RWPE2 (cell line): ENCODE measurements at places on chromosomes 16 and 17.

DNA sequence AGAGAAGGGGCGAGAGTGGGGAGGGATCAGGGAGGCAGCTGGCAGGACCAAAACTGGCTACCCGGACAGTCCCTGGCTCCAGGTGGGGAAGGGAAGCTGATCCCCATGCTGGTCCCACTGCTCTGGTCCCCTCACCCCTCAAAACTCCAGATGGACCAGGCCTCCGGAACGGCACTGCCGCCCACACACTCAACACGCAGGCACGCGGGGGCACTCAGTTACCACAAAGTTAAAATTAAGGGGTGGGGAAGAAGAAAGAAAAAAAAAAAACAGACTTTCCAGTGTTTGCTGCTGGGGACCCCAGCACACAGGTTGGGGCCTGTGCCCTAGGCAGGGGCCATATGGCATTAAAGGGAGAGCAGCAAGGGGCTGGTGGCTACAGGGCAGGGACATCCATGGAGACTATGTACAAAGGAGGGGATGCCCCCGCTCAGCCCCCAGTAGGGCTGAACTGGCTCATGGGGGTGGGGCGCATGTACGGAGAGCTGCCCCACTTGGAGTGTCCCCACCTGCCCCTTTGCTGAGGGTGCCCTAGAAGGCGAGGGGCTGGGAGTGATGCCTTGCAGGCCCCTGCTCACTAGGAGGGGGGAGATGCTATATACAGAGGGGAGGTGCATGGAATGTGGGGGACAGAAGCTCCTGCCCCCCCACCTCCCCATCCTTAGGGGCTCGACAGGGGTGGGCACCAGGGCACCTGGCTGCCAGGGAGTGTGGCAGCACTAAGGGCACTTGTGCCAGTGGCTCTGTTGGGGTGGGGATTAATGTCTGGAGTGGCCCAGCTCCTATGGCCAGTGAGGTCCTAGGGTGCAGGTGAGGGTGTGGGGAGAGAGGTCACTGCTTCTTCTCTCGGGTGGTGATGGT is 5.6 kb downstream of the TP53I13 start:
- DNase-seq, result peak; percentile 49
- H3K27me3 ChIP-seq, result no peaks in the 10 kb centered on the region
- H3K4me3 ChIP-seq, result no peak overlapping the region
- peaks cover 3% of the 10 kb centered on the region for H3K4me1 ChIP-seq

DNA sequence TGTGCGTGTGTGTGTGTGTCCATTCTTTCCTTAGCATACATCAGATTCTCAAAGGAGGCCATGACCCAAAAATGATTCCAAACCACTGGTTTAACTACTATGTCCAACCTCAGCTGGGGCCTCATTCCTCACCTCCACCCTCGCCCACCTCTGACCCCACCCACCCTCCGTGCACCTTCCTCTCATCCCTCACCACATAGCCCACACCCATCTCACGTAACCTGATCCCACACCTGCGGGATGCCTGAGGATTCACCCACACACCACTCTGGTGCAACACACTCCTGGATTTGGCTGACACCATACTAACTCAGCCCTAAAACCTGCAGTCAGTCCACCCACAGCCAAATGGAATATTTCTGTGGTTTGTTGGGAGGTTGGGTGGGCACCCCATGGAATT is 3.3 kb upstream of the CSNK2A2 start:
- H3K27ac ChIP-seq, result no peak overlapping the region
- H3K27me3 ChIP-seq, result no peaks in the 10 kb centered on the region
- DNase-seq, result no peak
- no peaks in the 10 kb centered on the region for H3K4me1 ChIP-seq
- no peak overlapping the region for H3K4me3 ChIP-seq
- H3K36me3 ChIP-seq, result peaks cover 5% of the 10 kb centered on the region

DNA sequence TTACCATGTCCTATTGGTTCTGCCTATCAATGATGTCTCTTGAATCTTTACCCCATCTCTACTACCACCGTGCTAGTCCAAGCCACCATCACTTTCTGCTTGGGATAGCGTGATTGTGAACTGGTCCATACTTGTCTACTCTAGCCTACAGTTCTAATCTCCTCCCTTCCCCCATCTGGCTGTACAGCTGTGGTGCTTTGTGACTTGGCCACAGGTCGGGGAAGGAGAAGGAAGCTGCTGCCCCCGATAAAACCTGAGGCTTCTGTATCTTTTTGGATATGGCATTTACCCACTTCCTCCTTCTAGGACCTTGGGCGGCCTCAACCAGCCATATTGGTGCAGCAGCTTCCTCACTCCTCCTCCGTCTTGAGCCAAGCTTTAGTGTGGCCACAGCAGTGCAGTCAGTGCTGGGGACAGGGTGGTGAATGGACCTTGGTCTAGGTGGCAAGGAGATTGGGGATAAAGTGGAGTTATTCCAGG is 314 bp upstream of the ITGA2B start:
- H3K4me3 ChIP-seq, result no peak overlapping the region
- DNase-seq, result no peak
- no peaks in the 10 kb centered on the region for H3K27me3 ChIP-seq
- H3K27ac ChIP-seq, result no peak overlapping the region
- no peaks in the 10 kb centered on the region for H3K36me3 ChIP-seq
- peaks cover 3% of the 10 kb centered on the region for H3K4me1 ChIP-seq

- H3K27me3 ChIP-seq, result no peaks in the 10 kb centered on the region
- no peak overlapping the region for H3K27ac ChIP-seq
- no peak for DNase-seq
Observed at GRCh38 chr17:63483655-63484575, 7.1 kb downstream of the ACE start.

GRCh38 chr16:85781695-85782370 is 17.5 kb downstream of the EMC8 start:
- peaks cover 72% of the 10 kb centered on the region for H3K36me3 ChIP-seq
- H3K4me1 ChIP-seq, result peaks cover 16% of the 10 kb centered on the region
- no peaks in the 10 kb centered on the region for H3K27me3 ChIP-seq
- H3K27ac ChIP-seq, result no peak overlapping the region
- H3K4me3 ChIP-seq, result no peak overlapping the region

- no peak for DNase-seq
- H3K36me3 ChIP-seq, result no peaks in the 10 kb centered on the region
- H3K27ac ChIP-seq, result no peak overlapping the region
Observed at GRCh38 chr16:1434644-1435592, 4.0 kb downstream of the PERCC1 start.

- no peaks in the 10 kb centered on the region for H3K27me3 ChIP-seq
- no peaks in the 10 kb centered on the region for H3K36me3 ChIP-seq
- no peak for DNase-seq
Observed at GRCh38 chr17:51085150-51085805, 35.4 kb downstream of the SPAG9 start.

DNA sequence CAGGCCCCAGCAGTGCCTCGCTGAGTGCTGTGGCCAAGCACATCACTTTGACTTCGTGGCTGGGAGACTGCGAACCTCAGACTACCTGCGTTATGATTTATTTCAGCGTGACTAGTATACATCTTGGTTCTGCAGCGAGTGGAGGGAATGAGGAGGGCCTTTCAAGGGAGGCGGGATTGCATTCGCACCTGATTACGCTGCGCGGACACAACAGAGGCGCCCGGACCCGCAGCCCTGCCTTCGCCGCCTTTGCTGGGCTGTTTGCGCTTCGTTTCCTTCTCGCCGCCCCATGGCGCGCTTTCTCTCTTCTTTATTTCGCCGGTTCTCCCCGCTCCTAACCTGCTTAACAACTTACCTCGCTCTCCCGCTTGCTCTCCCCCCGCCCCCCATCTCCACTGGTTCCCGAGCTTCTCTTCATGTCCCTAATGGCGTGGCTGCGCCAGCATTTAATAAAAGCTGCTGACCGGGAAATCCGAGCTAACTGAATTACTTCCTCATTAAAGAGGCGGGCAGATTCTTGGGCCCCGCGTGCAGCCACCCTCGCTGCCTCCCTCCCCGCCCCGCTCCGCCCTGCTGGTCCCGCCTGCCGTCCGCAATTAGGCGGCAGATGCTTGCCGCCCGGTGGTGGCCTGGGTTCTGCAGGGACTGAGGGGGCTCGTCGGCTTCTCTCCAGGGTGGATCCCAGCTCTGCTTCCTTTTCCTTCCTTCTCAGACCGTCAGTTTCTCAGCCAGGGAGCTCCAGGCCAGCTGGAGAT is 257.6 kb upstream of the SDK2 start:
- no peak overlapping the region for H3K27ac ChIP-seq
- peaks cover 55% of the 10 kb centered on the region for H3K27me3 ChIP-seq
- H3K4me1 ChIP-seq, result no peaks in the 10 kb centered on the region
- no peak overlapping the region for H3K4me3 ChIP-seq

DNA sequence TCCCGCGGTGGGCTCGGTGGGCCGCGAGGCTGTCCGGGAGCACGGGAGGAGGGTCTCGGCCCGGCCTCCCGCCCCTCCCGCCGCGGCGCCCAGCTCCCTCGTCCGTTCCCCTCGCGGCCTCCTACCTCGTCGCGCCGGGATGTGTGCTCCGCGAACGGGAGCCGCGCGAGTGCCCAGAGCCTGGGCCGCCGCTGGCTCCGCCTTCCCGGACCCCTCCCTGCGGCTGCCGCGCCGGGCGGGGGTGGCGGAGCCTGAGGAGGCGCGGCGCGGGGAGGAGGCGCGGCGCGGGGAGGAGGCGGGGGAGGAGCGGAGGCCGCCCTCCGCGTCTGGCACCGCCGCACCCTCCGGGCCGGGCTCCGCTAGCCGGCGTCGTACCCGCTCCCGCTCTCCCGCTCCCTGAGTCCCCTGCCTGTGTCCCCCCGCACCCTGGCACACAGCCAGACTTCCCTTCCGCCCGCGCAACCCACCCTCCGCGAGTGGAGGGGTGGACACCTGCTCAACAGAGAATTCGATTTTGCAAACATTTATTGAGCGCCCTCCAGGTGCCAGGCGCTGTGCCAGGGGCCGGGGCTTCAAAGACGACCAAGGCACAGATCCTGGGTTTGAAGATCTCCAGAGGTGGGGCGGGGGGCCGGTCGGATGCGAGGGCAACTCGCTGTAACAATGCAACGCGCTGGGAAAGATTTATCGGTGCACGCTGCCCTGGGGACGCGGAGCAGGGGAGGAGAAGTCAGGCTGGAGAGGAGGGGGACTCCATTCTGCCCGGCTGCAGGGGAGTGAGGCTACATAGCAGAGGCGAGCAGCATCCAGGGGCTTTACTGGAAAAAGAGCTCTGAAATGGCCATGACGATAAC is at the start of gene MPP3:
Gene MPP3 (minus strand): TSS at position 171 of the 854 bp plus-strand sequence. CDS start 1,240 bp downstream, outside the sequence.
- H3K36me3 ChIP-seq, result peaks cover 35% of the 10 kb centered on the region
- peak within 1 kb of the TSS; percentile 60 for H3K4me3 ChIP-seq
- peaks cover 4% of the 10 kb centered on the region for H3K4me1 ChIP-seq
- H3K27me3 ChIP-seq, result no peaks in the 10 kb centered on the region
- no peak for DNase-seq

DNA sequence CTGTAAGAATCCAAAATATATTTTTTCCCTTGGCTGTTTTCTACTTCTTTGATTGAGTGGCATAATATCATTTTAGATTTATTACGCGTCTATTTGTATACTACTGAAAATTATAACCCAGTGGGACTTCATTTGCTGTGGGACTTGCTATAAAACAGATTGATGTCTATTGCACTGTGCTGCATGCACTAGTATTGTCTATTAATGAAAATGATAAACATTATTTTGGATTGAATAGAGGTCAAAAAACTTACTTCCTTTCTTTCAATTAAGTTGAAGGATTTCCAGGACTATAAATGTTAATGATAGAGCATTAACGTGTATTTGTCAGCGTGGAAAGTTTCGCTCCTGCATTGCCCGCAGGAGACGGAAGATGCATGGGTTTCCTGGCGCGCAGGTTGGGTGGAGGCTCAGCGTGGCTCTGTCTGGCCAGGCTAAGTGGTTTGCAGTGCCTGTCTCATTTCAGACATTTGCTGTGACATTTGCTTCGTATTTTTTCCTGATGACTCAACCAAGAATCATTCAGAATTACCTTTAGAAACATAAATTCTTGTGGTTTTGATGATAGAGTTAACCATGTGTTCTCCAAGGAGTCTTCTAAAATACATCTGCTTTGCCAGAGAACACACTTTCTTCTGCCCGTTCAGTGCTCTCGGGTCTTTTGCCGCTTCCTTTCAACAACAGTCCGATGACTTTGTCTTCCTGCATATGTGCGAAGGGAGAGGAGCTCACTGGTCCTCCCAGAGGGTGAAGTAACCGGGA is 216.7 kb downstream of the RPTOR start:
- no peak overlapping the region for H3K4me3 ChIP-seq
- no peak for DNase-seq
- H3K27ac ChIP-seq, result peak overlapping the region; percentile 94
- peaks cover 8% of the 10 kb centered on the region; the same call in 1 of the 2 replicates for H3K36me3 ChIP-seq
- H3K27me3 ChIP-seq, result no peaks in the 10 kb centered on the region

DNA sequence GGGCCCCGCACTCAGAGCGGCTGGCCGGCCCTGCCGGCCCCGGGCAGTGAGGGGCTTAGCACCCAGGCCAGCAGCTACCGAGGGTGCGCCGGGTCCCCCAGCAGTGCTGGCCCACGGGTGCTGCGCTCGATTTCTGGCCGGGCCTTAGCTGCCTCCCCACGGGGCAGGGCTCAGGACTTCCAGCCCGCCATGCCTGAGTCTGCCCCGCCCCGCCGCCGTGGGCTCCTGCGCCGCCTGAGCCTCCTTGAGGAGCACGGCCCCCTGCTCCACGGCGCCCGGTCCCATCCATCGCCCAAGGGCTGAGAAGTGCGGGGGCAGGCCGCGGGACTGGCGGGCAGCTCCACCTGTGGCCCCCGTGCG is 67.9 kb upstream of the AMZ2 start:
- no peak for DNase-seq
- H3K27me3 ChIP-seq, result no peaks in the 10 kb centered on the region
- no peak overlapping the region for H3K4me3 ChIP-seq
- no peaks in the 10 kb centered on the region for H3K36me3 ChIP-seq
- no peak overlapping the region for H3K27ac ChIP-seq

DNA sequence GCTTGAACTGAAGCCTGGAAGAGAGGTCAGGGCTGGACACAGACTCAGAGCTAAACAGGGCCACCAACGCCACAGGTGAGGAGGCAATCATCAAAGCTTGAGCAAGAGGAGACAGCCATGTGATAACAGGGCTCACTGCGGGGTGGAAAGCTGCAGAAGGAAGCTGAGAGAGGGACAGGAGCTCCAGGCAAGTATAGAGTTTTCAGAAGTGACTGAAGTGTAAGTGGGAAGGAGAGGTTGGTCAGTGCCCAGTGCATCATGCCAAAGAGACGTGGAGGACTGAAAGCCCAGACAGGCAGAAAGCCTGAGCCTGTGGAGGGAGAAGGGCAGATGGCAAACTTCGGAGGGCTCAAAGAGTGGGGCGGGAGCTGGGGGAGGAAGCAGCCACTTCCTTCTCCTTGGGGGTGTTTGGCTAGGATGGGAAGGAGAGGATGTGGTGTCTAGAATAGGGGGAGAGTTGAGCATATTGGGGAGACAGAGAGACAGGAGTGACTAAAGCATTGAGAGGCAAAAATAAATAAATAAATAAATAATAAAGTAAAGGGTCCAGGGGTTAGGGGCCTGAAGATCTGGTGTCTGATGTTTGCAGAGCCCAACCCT is 2.6 kb downstream of the KIFC3 start:
- no peak for DNase-seq
- peaks cover 50% of the 10 kb centered on the region for H3K4me1 ChIP-seq
- H3K36me3 ChIP-seq, result peaks cover 29% of the 10 kb centered on the region
- H3K27ac ChIP-seq, result peak overlapping the region; percentile 87
- no peak overlapping the region for H3K4me3 ChIP-seq
- H3K27me3 ChIP-seq, result no peaks in the 10 kb centered on the region

GRCh38 chr17:77366558-77367245 is 225.9 kb downstream of the SEC14L1 start:
- no peak overlapping the region for H3K4me3 ChIP-seq
- peaks cover 67% of the 10 kb centered on the region for H3K4me1 ChIP-seq
- peaks cover 26% of the 10 kb centered on the region for H3K36me3 ChIP-seq
- DNase-seq, result no peak
- H3K27me3 ChIP-seq, result no peaks in the 10 kb centered on the region

GRCh38 chr16:9499941-9500593 is 408.6 kb downstream of the HAPSTR1 start:
- no peaks in the 10 kb centered on the region for H3K36me3 ChIP-seq
- no peaks in the 10 kb centered on the region for H3K27me3 ChIP-seq
- no peak overlapping the region for H3K4me3 ChIP-seq
- H3K4me1 ChIP-seq, result no peaks in the 10 kb centered on the region
